CD4-positive, alpha-beta T cell treated with Interleukin-12 subunit alpha and Interleukin-12 subunit beta, for 1 hour (primary cell): ENCODE measurements at places on chromosomes 5 and 9.

- no peak for DNase-seq
These were observed 12.6 kb downstream of the DNM1 start for GRCh38 chr9:128215491-128216409.

- no peak for DNase-seq
These were observed 19.4 kb downstream of the IPO11 start for GRCh38 chr5:62431735-62432620.

GRCh38 chr5:136724161-136724560, 358.8 kb upstream of the TRPC7 start:
- DNase-seq = no peak

DNA sequence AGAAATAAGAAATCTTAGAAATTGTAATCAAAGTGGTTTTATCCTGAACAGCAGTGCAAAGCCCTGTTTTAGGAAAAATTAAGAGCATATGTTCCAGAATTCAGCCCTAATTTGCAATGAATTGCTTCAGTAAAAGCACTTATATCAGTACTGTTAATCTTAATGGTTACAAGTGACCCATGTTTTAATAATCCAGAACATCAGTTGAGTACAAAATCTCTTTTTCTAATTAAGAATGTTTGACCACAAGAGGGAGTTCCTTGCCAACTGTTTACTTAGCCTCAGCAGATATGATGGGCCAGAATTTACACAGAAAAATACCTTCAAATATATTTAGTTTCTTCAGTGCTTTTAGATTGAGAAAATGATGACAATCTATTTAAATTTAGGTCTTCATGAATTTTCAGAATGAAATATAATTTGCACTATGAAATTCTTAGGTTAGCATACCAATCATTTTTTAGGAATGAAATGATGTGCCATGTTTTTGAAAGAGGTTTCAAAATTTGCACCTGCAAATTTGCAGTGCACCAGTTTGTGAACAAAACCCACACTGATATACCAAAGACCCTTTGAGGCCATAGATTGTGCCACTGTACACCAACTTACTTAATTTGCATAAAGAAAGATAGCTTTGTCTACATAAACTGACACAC, 926.3 kb upstream of the ARRDC3 start:
- no peak for DNase-seq

DNA sequence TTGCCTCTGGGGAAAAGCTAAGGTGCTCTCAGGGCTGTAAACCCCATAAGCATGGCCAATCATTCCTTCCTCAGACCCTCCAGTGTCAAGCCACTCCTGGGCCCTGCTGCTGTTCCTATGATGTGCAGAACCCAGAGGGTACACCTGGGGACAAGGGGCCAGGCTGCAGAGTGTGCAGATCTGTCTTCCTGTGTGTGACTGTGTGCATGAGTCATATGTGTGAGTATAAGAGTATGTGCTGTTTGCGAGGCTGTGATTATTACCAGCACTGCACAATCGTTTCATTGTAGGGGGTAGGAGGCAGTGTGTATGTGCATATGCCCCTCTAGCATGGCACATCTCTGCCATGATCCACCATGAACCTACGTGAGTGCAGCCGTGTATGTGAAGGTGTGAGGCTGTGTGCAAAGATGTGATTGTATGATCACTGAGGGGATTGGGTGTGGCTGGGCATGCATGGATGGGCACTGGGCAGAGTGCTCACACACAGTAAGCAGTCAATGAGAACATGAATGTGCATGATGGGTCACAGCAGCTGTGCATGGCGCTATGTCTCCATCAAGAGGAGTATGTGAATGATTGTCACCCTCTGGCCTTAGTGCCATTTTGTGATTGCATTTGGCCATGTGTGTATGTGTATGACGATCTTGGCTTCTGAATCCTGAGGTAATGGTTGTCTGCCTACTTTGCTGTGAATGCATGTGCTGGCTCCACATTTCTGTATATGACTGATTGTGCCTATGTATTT, 2.4 kb upstream of the OR1K1 start:
- no peak for DNase-seq

GRCh38 chr5:1111727-1112289, at the start of gene SLC12A7:
Gene SLC12A7 (minus strand): TSS chr5:1112063. CDS start chr5:1111991, 72 bp downstream.
- DNase-seq = peak; percentile 55

GRCh38 chr5:76325326-76325725, 77.8 kb upstream of the IQGAP2 start:
- DNase-seq = no peak

GRCh38 chr5:5454391-5454790, 31.9 kb downstream of the ICE1 start:
- DNase-seq = no peak

DNA sequence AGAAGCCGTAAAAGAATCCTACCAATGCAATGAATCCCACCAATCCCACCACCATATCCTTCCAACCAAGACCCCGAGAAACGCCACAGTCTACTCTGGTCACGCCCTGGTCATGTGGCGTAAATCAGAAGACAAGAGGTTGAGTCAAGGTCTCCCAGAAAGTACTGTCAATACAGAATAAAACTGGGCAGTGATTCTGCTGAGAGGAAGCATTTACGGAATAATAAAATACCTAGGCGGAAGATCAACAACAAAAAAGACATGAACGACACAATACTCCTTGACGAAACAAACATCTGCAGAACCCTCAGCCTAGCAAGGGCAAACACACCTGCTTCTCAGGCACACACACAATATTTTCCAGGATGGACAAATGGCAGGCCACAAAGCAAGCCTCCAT, 62.8 kb downstream of the GOLM1 start:
- DNase-seq = no peak

DNA sequence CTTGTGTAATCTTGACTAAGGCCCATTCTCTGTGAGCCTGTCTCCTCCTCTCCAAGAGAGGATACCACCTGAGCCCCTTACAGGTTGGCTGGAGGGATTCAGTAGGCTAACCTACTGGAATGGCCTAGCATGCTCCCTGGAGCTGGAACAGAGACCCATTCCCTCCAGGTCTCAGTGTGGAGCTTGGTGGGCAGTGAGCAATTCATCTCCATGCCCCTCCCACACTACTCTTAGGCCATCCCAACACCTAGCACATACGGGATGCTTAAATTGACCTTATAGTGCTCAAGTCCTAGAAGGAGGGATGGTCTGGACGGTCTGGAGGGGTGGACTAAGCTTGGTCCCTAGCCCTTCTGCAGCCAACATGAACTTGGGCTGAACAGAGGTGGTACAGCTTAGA, 75.6 kb downstream of the CRB2 start:
- DNase-seq = no peak

DNA sequence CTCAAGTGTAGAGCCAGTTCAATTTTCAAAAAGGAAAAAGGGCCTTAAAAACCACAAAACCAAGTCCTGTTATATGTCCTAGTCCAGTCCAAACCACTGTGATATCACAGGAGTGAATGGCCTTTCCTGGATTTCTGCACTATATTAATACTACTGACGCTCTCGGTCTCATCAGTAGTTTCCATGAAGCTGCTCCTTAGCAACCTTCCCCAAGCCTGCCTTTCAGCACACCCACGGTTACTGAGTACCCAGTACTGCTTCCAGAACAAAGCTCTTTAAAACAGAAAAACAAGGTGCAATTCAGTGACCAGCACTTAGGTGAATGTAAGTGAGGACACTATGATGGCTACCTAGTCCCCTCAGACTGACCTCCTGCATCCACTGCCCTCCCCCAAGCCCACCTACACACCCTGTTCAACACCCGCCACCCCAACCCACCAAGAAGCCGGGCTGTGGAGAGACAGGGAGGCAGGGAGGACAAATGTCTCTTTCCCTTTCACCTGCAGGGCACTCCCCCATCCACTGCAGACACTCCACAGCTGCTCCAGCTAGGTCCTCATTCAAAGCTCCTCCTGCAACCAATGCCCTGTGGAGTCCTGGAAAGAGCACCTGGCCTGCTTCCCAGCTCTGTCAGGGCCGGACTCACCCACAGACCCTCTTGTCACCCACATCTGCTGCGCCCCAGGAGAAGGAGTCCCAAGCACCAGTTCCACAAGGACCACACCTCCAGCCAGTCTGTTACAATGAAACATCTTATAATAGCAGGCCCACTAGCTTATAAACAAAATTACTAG, 25.9 kb downstream of the PSMB7 start:
- DNase-seq = no peak

DNA sequence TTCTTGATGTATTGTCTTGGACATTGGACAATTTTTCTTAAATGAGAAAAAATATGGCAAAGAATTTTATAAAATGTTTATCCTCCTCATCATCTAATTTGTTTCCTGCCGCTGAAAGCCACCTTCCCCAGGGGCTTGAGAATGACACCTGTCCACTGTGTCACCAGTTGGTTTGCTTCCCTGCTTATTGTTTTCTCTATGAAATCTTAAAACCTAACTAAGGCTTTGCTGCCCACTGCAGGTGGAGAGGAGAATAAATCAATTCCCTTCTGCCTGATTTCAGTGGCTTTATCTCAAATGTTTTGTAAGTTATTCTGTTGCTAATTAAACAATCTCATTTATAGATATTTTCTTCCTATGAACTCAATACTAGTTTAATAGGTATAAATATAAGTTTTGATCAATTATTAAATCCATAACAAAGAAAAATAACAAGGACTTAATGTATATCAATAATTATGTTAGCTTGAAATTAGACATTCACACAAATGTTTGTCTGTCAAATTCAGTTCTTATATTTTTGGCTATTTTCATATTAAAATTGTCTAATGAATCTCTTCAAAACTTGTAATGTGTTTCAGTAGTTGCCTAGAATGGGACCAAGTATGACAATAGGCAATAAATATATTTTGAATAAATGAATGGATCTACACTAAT, 822.5 kb downstream of the PTPRD start:
- DNase-seq = peak; percentile 0

DNA sequence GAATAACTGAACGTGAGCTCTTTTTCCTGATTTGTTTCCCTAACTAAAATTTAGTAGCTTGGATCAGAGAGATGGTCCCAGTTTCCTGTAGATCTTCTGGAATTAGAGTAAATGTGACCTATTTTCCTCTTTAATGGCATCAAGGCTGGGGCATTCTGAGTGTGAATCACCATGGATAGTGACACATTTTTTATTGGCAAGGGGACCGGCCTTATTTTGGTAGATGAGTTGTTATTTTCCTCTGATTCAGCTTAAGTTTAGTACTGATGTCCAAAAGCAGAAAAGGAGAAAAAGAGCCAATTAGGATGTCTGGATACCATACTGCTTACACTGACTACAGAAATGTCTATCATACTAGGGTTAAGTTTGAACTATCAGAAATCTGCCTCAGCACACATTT, 68.1 kb downstream of the RNF38 start:
- DNase-seq = no peak

GRCh38 chr5:4989118-4989517, 151.0 kb upstream of the ADAMTS16 start:
- no peak for DNase-seq

DNA sequence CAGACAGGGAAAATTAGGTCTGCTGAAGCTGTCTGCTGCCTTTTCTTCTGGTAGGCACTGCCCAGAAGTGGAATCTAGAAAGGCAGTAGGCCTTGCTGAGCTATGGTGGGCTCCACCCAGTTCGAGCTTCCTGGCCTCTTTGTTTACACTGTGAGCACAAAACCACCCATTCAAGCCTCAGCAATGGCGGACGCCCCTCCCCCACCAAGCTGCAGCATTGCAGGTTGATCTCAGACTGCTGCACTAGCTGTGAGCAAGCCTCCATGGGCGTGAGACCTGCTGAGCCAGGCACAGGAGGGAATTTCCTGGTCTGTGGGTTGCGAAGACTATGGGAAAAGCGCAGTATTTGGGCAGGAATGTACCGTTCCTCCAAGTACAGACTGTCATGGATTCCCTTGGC, 18.5 kb downstream of the AGTPBP1 start:
- peak; percentile 68 for DNase-seq

GRCh38 chr5:41925555-41925951, 472 bp downstream of the FBXO4 start:
- DNase-seq = no peak

- peak; percentile 46 for DNase-seq
These were observed 43.4 kb upstream of the KIAA1958 start for GRCh38 chr9:112443200-112443599.

DNA sequence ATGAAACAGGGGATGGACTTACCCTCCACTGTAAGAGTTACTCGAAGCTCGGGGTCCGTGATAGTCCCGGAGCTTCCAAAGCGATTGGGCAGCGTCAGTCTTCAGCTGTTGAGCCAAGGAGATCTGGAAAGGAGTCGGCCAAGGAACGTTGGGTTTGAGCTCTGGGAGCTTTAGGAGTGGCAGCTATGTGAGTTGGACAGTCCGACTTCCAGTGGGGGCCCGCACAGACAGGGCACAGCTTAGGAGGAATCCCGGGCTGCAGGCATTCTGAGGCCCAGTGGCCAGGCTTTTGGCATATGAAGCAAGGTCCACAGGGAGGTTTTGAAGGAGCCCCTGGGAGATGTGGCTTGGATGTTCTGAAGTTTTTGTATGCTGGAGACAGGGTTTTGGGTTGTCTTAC, 72.7 kb downstream of the PHAX start:
- DNase-seq = no peak

DNA sequence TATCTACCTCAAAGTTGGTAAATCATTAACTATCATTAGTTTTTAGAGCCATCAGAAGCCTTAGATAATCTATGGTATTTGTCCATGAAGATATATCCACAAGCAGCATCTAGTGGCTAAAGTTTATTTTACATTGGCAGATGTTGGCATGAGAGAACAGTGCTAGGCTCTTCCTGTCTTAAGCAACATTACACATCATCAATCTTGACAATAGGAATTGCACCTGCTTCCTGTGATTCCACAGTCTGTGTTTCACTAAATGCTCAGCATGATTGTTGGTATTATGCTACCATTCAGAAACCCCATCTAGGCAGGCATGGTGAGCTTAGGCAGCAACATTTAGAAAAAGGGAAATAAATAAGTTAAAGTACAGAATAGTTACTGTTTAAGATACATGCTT, 246.6 kb downstream of the SLCO4C1 start:
- no peak for DNase-seq

GRCh38 chr5:158383486-158383885, 524.5 kb upstream of the CLINT1 start:
- no peak for DNase-seq

DNA sequence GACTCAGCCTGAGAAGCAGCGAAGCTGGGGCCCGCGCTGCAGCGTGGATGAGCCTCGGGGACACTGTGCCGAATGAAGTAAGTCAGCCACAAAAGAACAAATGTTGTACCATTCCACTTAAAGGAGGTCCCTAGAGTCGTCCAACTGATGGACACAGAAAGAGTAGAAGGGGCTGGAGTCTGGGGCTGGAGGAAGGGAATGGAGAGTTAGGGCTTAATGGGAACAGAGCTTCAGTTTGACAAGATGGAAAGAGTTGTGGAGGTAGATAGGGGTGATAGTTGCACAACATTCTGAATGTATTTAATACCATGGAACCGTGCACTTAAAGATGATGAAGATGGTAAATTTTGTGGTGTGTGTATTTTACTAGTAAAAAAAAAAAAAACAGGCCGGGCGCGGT, 119.9 kb downstream of the EHMT1 start:
- DNase-seq = no peak

- no peak for DNase-seq
These were observed 30.8 kb downstream of the ANKRD33B start for GRCh38 chr5:10594591-10595210.

GRCh38 chr5:12141496-12141895, 237.2 kb upstream of the CTNND2 start:
- DNase-seq = no peak

GRCh38 chr5:14229734-14230133, 86.6 kb downstream of the TRIO start:
- no peak for DNase-seq

- DNase-seq = no peak
These were observed 108.0 kb upstream of the TSLP start for GRCh38 chr5:110963495-110963894.

GRCh38 chr9:133071484-133072150, 9.8 kb downstream of the CEL start:
- DNase-seq = no peak

- no peak for DNase-seq
These were observed 206.3 kb downstream of the CSNK1G3 start for GRCh38 chr5:123718238-123718637.
